EL (cell line): ENCODE measurements at places on chromosomes 6 and 20.

DNA sequence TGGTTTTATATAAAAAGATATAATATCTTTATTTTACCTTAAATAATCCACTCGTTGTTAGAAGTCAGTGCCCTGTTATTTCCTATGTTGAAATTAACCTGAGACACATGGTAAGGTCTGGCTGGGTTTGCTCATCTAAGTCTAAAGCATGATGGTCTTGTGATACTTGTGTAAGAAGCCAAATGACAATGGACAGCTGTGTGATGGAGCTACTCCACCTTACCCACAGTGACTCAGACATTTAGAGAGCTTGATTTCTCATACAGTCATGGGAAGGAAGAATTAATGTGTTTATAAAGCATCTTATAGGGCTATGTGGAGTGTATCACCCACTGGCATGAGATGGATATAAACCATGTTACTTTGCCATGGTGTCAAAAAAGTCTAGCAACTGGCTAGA is 11.7 kb downstream of the CTCFL start:
- no peak for DNase-seq

DNA sequence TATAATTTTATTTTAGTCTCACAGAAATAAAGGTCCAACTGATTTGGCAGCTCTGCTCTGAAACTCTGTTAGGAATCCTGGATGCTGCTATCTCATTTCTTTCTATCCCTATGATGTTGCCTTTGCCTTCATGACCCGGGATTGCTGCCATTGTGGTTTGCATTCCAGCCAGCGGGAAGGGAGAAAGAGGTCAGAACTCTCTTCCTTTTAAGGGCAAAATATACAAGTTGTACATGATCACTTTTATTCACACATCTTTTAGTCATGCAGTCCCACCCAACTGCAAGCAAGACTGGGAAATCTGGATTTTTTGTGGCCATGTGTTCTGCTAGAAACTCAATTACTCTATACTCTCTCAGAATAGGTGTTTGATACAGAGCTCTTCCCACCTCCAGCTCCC is 263.1 kb upstream of the ZFP64 start:
- peak; percentile 43 for DNase-seq

- no peak for DNase-seq
Observed at GRCh38 chr6:56579155-56579851, 63.4 kb downstream of the DST start.

GRCh38 chr6:39835821-39836295 is 43.7 kb downstream of the DAAM2 start:
- peak; percentile 13 for DNase-seq

DNA sequence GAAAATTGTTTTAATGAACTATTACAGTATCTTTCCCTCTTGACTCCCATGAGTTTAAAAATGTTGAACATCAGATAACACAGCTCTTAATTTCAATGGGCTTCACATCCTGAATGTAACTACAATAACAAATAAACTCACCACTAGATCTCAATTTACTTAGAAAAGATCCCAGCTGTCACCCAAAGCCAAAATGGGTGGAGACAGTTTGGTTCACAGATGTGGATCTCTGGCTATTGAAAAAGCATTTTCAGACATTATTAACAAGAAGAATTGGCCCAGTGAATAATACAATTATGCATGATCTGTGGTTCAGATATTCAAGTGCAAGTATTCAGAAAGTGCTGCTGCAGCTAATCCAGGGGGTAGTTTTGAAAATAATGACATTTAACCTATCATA is 184.7 kb upstream of the RALGAPA2 start:
- no peak for DNase-seq

DNA sequence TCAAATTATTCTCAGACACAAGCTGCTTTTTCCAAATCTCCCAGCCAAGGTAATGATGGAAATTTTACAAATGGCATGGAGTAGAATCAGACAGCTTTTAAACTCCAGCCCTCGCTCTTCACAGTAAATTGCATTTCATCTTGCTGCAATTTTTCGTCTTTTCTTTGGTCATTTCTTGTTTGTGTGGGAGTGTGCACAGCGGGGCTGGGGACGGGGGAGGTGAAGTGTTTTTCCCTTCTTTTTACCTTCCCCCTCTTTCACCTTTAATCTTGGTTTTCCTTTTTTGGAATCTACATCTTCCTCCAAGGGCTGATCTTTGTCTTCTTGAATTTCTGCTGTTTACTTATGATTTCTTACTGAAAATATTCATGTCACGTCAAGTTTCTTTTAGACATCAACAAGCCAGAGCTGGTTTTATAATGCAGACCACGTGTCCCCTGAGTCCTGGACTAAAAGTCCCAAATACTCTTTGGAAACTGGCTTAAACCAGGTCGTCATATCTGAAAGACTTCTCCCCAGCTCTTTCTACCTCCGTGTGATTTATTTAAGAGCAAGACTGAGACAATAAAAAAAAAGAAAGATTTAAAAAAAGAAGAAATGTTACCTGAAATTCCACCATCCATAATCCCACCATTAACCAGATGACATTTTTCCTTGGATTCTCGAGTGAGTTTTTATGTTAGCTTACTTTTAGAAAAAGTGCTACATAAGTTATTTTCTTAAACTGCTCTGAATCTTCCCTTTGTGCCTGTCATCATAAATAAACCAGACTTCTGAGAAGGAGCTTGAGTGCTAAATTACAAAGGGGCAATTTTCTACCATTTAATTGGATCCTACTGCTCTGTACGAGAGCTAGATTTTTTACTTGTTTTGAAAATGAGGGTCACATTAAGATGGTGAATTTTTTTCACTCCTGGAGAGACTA is 52.0 kb downstream of the MAP3K5 start:
- no peak for DNase-seq

GRCh38 chr6:143301188-143301587 is 149.3 kb downstream of the ADAT2 start:
- no peak for DNase-seq

GRCh38 chr6:115969207-115969929 is 91.3 kb downstream of the FRK start:
- DNase-seq = peak; percentile 15

DNA sequence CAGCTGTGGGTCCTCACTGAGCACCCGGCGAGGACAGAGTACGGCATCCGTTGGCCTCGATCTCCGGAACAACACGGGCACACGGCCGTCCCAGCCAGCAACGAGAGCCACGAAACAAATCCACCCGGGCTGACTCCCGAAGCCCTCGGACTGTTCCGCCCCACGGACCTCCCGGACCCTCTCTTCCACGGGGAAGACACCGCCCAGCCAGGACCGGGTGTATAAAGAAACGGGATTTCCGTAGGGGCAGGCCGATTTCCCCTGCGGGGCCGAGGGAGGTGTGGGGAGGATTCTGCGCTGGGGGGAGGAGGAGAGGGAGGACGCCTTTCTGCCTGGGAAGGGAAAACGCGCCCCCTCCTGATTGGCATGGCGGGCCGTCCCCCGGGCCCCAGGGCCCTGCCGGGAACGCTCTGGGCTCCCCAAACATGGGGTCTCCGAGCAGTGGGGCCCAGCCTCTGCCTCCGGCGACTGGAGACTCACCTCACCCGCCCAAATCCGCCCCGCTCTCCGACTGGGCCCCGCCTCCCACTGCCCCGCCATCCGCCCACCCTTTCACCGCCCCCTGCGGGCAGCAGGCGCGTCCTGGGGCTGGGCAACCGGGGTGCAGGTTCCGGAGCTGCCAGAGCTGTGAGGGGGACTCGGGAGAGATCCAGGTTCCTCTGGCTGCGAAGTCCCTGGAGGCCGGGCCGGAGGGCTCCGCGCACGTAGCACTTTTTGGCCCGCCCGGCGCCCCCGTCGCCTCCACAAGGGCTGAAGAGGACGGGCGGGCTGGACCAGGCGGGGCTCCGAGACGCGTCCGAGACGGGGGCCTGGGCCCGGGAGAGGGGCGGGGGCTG is 679 bp upstream of the PPDPF start:
- peak; percentile 75 for DNase-seq

GRCh38 chr6:106097411-106098231 is 11.5 kb downstream of the PRDM1 start:
- peak; percentile 46 for DNase-seq

DNA sequence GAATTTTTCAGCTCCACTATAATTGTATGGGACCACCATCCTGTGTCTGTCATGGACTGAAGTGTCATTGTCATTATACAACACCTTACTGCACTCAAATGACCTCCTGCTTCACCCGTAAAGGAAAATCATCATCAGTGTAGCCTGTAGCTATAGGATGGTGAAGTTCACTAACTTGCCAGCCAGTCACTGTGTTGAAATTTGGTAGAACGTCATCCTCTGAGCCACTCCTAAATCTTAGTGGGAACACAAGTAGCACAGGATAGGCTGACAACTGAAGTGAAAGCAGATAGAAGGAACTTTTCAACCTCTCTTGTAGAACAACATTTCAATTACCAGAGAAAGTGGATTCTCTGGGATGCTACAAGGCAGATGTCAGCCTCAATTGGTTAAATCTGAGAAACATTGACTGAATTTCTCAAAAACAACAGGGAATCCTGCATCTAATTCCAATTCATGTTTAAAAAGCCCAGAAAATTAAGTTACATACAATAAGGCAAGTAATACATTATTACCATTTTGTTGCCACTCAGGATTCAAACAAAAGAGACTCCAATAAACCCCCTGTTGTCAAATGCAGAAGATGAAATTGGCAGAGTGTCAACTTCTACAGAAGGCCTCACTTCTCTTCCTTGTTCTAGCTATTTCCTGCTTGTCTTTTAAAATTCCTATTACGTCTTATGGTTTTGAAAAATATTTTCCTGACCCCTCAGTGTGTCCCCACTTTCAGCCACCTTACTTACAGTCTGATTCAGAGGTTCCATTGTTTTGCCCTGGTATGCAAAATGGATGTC is 647.9 kb upstream of the AGPAT4 start:
- no peak for DNase-seq

DNA sequence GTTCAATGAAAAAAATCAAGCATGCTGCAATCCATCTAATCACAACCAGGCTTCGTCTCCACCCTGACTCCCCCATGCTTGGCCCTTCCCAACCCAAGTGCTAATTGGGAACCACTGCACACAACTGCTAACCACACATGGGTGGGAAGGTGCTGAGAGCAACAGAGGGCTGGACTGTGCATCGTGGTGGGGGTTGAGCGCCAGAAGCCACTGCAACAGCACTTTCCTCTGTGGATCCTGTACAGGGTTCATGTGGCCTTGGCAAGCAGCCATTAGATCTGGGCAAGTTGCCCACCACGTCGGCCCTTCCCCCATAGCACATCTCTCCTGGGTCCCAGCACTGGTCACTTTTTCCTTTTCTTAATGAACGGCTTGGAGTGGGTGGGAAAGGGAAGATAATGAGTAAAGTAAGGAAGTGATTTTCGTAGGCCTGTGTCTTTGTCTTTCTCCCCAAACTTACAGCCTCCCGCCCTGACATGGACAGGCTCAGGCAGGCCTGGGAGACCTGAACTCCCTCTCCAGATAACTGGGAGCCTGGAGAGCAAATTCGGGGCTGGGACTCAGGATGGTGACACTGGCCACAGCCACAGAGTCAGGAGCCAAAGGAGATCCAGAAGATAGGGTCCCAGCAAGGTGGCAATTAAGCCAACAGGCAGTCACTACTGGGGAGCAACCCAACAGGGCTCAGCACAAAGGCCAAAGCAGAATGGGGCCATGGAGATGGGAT is 34.4 kb upstream of the MRPS10 start:
- no peak for DNase-seq

- no peak for DNase-seq
Observed at GRCh38 chr20:41082306-41082705, 53.7 kb downstream of the TOP1 start.

DNA sequence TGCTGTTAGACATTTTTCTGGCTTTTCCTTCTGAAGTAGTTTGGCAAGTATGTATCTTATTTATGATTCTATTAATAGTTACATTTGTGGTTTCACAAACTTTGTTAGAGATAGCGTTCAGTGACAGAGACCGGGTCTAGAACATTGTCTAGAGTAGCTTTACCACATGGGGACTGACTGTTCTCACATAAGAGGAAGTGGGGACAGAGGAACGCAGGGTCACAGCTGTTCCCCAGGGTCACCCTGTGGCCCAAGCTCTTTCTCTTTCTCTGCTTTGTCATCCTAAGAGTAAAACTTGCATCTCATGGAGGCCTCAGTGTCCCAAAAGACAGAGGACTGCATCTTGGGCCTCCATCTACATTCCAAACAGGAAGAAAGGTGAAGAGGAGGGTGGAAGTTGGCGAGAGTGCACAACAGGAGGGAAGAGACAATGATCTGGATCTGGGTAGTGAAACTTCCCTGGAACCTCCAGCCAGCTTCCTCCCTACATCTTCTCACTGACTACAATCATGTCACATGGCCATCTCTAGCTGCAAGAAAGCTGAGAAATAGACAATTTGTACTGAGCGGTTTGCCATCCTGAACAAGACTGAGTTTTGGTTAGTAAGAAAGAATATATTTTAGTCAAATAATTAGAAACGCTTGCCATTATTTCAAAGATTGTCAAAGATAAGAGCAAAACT is 645.8 kb upstream of the ARID1B start:
- DNase-seq = no peak

DNA sequence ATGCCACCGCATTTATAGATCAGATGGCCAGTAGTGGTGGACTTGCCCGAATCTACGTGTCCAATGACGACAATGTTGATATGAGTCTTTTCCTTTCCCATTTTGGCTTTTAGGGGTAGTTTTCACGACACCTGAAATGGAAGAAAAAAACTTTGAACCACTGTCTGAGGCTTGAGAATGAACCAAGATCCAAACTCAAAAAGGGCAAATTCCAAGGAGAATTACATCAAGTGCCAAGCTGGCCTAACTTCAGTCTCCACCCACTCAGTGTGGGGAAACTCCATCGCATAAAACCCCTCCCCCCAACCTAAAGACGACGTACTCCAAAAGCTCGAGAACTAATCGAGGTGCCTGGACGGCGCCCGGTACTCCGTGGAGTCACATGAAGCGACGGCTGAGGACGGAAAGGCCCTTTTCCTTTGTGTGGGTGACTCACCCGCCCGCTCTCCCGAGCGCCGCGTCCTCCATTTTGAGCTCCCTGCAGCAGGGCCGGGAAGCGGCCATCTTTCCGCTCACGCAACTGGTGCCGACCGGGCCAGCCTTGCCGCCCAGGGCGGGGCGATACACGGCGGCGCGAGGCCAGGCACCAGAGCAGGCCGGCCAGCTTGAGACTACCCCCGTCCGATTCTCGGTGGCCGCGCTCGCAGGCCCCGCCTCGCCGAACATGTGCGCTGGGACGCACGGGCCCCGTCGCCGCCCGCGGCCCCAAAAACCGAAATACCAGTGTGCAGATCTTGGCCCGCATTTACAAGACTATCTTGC is 725 bp downstream of the EEF1A1 start:
- peak; percentile 70 for DNase-seq

DNA sequence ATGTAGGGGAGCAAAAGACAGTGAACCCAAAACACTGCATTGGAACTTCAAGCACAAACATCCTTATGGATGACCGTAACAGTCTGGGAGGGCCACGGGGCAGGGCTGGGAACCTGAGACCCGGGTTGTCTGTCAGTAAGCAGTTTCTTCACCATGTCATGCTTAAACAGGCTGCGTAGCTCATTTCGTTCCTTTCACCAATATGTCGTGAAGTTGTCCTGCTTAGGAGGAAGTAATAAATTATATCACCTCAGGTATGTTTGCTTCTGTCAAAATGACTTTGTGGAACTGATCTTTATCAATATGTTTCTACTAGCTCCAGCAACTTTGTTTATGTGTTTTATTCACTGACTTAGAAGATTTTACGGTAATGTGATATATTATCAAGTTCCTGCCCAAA is 12.4 kb upstream of the MAK start:
- DNase-seq = no peak

GRCh38 chr6:14269436-14269835 is 151.9 kb downstream of the CD83 start:
- DNase-seq = no peak
